ENCODE measurements at places on chromosomes 1 and 21. TPM values are rescaled to one million over a fixed set of nuclear protein-coding genes. Genes with fewer than 3 reads are reported as not detected.

Gene CELA3A
- not detected for total RNA-seq

Gene THBS3
- total RNA-seq = 23.1 TPM

Gene HES2
- 1.2 TPM for total RNA-seq

Gene CRYBG2
- total RNA-seq = 2.2 TPM

Gene CASZ1
- 9.5 TPM for total RNA-seq

Gene SPRR4
- not detected for total RNA-seq

Gene TMCC2
- total RNA-seq = 25.2 TPM

Gene DBT
- total RNA-seq = 9.3 TPM

Gene TDRD10
- total RNA-seq = 0.92 TPM

Gene LCE2A
- total RNA-seq = not detected

GRCh38 chr1:6137758-6138157, 42.4 kb downstream of the CHD5 start:
- no peak for ATAC-seq

GRCh38 chr1:28273216-28273860, 14.0 kb downstream of the SESN2 start:
- no peak for ATAC-seq

- no peak for ATAC-seq
Observed at GRCh38 chr1:27491748-27492700, 2.1 kb upstream of the WASF2 start.

DNA sequence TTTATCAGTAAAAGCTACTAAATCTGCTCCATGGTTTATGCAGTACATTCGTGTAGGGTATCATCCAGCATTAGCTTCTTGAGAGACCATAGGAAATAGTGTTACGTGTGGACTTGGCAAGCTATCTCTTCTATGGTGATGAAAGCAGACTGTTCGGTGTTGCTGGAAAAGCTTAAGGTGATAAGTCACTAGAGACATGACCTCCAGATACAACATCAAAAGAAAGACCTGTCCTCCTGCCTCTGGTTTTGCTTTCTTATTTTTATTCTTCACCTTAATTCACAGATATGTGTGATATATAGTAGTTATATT, 53.5 kb upstream of the S1PR1 start:
- ATAC-seq = no peak

DNA sequence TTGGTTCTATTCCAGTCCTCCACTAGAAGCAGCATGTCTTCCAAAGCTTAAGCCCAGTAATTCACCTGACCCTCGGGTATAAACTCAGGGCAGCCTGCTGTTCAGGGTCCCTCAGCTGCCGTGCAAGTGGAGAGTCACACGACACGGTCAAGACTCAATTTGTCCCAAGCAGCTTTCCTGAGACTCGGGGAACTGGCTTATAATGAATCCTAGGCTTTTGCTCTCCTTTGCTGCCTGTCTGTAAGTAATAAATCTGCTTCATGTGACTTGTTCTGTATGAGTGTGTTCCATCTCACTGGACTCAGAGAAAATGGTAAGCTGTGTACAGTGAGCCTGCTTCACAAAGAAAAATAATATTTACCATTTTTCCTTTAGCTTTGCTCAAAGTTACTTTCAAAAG, 119.8 kb downstream of the CYYR1 start:
- ATAC-seq = peak; percentile 89

DNA sequence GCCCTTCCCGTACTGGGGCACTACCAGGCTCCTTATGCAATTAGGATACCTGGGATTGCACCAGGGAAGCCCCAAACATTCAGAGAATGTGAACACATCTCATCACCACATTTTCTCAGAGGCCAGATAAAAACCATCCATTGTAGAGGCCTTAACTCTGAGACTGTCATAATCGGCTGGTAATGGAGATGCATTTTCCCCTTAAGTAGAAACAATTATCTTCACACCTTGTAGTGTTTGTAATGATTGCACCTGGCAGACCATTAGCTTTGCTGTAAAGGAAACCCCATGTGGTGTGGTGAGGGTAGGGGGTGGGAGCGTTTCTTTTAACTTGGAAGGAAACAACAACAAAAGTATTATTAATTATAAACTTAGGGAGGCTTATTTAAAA, 90.0 kb upstream of the TLR5 start:
- no peak for ATAC-seq

DNA sequence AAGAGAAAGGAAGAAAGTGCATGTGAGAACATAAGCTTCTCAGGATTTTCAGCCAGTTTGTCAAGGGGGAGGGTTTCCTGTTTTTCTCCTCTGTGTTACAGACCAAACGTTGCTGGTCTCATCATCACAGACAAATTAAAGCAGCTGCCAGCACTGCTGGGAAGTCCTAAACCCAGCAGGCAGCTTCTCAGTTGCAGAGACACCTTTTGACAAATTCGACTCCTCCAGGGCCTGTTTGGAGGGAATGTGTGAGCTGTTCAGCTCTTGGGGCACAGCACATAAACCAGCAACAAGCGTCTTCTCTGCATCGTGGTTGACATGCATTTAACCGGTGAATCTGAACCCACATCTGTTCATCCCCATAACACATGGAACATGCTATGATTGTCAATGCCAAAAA, 454.6 kb upstream of the RUNX1 start:
- ATAC-seq = no peak

DNA sequence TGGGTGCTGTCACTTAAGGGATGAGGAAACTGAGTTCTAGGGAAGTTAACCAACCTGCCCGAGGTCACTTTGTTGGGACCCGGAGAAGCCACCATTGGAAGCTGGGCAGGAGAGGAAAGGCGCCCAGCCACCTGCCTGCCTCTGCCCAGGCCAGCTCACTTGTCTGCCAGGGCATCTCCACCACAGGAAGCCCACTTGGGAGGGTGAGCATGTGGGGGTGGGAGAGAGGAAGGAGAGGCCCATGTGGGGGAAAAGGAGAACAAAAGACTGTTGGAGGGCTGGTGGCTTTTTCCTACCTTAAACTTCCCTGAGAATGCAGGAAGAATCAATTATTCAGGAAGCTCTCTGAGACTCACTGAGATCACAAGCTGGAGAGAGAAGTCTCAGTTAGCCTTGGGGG, 43.8 kb upstream of the SELENON start:
- ATAC-seq = no peak

DNA sequence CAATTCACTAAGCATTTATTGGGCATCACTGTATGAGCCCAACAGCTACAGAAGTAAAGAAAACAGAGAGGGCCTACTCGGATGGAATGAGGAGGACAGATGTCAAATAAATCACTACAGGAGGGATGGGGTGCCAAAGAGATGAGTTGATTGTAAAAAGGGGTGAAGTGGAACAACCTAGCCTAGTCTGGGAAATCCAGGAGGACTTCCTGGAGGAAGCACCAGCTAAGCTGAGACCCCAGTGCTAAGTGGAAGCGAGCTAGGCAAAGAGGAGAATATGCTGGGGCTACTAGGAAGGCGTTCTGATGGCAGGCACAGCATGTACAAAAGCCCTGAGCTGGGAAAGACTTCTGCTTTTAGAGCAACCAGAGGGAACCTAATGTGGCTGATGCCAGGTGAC, 42.1 kb downstream of the TAS1R2 start:
- ATAC-seq = no peak

- no peak for ATAC-seq
Observed at GRCh38 chr1:186730951-186731729, 50.9 kb upstream of the PTGS2 start.

GRCh38 chr1:118963456-118964430, 24.4 kb downstream of the TBX15 start:
- ATAC-seq = peak; percentile 43

DNA sequence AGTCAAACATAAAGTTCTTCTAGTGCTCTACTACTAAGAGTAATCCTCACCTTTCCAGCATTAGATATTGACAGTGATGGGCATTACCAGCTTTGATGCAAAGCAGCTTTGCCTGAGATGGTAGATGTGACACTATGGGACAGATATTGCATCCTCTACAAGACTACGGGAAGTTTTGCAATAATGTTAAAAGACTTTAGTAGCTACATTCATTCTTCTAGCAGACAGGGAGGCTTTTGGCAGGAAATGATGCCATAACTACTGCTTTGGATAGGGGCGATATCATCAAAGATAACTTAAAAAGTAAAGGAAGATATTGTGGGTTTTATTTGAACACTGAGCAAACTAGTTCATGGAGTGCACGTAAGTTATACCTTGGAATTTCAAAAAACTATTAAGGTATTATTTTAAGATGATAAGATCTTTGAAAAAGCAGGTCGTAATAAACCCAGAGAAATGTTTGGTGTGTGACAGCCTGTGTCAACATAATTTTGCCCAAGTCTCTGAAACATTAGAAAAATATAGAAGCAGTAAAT, 368.3 kb upstream of the TMPRSS15 start:
- no peak for ATAC-seq

GRCh38 chr21:27764056-27764455, 797.2 kb upstream of the ADAMTS5 start:
- no peak for ATAC-seq

DNA sequence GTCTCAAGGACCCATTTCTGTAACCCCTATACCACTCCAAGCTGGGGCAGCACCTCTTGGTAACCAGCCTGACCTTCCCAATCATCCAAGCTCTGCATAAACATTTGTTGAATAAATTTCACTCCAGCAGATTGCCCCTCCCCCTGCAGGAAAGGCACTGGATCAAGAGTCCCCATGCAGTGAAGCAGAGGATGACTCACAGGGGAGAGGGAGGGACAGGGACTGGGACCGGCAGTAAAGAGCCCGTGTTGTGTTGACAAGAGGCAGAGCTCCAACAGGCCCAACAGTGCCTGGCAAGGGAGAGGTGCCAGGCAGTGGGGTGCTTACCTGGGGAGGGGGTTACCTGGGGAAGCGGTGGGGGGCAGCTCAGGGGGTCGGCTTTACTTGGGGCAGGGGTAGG, 32.3 kb downstream of the SLC9A1 start:
- peak; percentile 88 for ATAC-seq

DNA sequence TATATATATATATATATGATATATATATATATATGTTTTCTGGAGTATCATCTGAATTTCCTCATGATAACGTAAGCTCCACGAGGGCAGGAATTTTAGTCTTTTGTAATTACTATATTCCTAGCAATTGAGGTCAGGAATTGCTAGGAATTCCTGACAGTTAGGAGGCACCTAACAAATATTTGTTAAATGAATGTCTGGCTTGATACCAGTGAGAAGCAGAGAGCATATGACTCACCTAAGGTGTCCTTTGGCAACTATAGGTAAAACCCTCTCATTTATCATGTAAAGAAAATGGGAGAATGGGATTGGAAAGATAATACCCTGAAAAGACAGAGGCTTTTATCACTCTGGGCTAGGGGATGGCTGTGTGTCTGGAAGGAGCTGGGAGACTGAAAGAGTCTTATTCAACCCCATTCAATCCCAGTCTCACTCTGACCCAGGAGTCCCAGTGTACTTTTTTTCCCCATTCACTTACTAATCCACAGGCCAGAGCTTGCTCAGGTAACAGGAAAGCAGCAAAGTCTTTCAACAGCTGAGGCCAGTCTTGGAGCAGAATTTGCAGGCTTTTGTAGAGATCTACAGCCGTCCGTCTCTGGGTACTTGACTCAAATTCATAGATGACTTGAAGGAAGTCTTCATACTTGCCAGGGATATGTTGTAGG, 71.2 kb downstream of the DAP3 start:
- no peak for ATAC-seq

DNA sequence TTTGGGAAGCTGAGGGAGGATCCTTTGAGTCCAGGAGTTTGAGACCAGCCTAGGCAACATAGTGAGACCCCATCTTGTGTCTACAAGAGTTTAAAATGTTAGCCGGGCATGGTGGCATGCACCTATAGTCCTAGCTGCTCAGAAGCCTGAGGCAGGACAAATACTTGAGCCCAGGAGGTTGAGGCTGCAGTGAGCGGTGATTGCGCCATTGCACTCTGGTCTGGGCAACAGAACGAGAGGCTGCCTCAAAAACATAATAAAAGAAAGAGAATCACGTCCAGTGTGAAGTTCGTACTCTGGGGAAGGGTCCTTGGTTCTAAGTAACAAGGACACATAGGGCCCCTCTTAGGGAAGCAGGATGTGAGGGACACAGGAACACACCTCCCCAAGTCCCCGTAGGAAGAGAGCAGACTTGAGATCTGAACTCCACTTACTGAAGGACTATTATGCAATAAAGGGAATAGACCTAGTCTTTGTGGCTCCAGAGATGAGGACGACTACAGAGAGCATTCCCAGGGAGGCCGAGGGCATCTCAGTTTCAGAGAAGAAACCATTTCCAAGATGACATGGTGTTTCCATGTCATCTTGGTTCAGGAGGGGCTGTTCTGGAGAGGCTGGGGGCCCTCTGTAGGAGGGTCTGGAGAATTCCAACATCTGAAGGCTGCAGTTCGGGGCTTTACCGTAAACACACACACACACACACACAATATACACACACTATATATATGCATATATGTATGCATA, 10.8 kb upstream of the ENO1 start:
- no peak for ATAC-seq

DNA sequence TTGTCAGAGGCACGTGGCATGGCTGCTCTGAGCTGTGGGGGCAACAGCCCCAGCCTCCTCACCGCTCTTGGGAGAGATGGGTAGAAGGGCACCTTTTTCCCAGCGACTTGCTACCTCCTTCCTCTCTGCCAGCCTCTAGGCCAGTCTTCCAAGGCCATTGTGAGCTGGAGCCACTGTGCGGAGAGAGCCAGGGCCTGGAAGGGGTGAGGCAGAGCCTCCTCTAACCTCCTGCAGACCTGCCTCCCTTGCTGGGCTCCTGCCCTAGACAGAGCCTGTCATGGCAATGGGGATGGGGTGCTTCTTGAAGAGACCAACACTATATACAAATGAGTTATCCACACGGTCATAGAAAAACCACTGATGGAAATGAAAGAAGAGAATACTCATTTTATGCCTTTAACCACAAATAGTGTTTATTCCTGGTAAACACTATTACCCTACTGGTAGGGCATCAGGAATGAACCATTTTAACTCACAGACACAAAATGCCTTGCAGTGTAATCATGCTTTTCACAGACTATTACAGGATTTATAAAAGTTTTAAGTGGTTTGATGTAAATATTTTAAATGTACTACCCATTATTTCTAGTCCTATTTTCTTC, 5.0 kb upstream of the IGFN1 start:
- ATAC-seq = no peak

- ATAC-seq = peak; percentile 49
Observed at GRCh38 chr1:114458237-114458777, 52.7 kb downstream of the TRIM33 start.
